ENCODE measurements at places on chromosomes 4 and X.

DNA sequence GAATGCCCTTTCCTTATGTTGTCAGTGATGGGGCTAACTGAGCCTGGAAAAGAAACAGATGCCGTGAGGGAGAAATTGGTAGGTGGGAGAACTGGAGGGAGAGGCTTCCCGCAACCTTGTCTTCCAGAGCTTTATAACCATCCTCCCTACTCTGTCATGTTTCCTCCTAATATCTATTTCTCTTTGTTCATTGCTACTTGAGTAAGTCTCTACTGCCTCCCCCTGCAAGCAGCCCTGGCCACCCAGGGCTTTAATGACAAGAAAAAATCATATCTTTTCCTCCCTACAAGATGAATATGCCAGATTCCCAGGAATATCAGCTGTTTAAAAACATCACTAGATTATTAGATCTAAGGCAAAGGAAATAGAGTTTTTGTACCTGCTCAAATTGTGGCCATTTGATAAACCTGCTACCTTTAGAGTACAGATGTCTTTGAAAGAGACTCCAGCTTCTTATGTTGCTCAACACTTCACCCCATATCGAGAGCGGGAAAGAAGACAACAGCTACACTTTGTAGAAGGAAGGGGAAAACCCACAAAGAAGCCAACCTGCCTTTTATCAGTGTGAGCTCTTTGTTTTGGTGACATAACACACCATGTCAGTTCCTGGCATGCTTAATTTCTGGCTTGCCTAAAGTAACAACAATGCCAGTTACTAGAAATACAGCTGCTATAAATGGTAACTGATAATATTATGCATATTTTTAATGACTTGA lies 186.6 kb upstream of the LEF1 start:
- DNase-seq = no peak

DNA sequence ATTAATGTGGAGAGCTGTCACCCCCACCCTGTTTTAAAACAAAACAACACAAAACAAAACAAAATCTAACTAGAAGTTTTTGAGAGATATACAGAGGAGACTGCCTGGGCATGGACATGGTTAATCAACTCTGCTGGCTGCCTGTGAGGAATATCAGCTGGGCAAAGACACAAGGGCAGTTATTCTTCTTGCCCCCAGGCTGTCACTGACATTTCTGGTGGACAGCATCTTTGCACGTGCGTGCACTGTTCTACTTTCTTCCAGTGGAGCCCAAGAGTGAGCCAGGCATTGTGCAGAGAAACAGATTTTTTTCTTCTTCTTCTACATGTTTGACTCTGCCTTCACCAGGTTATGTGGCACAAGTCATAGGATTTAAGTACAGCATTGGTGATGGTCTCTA lies 13.8 kb downstream of the IRS4 start:
- DNase-seq = no peak

GRCh38 chr4:109462802-109463201 lies 29.2 kb downstream of the SEC24B start:
- no peak for DNase-seq

- no peak for DNase-seq
These were observed 57.2 kb downstream of the FBXW7 start for GRCh38 chr4:152478461-152479237.

GRCh38 chr4:15720851-15721250 lies 18.0 kb downstream of the BST1 start:
- DNase-seq = no peak

- DNase-seq = no peak
These were observed 60.4 kb downstream of the NRK start for GRCh38 chrX:105882581-105883275.

DNA sequence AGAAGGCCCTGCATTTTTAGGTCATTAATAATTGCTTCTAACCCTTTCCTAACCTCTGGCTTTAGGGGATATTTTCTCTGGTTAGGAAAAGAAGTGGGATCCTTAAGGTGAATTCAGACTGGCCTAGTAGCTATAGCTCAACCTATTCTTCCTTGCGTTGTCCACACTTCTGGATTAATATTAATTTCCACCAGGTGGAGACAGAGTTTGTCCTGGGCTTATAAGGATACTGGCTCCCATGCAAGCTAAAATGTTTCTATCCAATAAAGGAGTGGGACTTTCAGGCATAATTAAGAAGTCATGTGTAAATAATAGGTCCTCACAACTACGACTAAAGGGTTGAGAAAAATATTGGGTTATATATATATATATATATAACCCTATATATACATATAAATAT lies 860.0 kb upstream of the POU3F4 start:
- no peak for DNase-seq

DNA sequence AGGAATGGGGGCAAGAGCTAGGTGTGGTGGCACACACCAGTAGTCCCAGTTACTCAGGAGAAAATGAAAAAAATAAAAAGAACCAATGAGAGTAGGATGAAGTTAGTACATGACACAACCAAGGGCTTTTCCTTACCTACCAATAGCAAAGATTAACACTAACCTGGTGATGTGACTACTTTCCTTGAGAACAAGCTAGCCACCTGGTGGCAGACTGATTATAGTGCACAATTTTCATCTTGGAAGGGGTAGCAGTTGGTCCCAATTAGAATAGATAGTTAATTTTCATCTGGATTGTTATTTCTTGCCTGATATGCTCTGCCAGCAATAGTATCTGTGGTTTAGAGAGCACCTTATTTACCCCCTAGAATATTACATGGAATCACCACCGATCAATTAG lies 1216.8 kb upstream of the PABPC4L start:
- no peak for DNase-seq

GRCh38 chr4:152679414-152680281 lies at the start of gene TMEM154:
Gene TMEM154, minus strand, starts transcription at chr4:152679997. Its CDS starts 64 bp downstream, at chr4:152679933.
- DNase-seq = peak; percentile 21
